ENCODE measurements at places on chromosomes 12 and 14.
A peak's percentile ranks its signal among the peaks of the same experiment; 100 is the strongest.

GRCh38 chr14:54182419-54183045 is 214.3 kb upstream of the CDKN3 start:
- H3K36me3 ChIP-seq = no peaks in the 10 kb centered on the region
- no peak for DNase-seq
- H3K27me3 ChIP-seq = no peaks in the 10 kb centered on the region
- H3K4me1 ChIP-seq = no peaks in the 10 kb centered on the region
- H3K27ac ChIP-seq = no peak overlapping the region

GRCh38 chr14:103558071-103558882 is 4.2 kb downstream of the BAG5 start:
- H3K4me1 ChIP-seq = peaks cover 19% of the 10 kb centered on the region
- H3K36me3 ChIP-seq = peaks cover 12% of the 10 kb centered on the region
- H3K27ac ChIP-seq = no peak overlapping the region

GRCh38 chr12:119989361-119989730 is 310 bp downstream of the BICDL1 start:
- no peak for DNase-seq
- H3K4me1 ChIP-seq = peaks cover 8% of the 10 kb centered on the region
- no peaks in the 10 kb centered on the region for H3K27me3 ChIP-seq
- no peaks in the 10 kb centered on the region for H3K36me3 ChIP-seq
- H3K27ac ChIP-seq = no peak overlapping the region
- H3K4me3 ChIP-seq = peak overlapping the region; percentile 67

DNA sequence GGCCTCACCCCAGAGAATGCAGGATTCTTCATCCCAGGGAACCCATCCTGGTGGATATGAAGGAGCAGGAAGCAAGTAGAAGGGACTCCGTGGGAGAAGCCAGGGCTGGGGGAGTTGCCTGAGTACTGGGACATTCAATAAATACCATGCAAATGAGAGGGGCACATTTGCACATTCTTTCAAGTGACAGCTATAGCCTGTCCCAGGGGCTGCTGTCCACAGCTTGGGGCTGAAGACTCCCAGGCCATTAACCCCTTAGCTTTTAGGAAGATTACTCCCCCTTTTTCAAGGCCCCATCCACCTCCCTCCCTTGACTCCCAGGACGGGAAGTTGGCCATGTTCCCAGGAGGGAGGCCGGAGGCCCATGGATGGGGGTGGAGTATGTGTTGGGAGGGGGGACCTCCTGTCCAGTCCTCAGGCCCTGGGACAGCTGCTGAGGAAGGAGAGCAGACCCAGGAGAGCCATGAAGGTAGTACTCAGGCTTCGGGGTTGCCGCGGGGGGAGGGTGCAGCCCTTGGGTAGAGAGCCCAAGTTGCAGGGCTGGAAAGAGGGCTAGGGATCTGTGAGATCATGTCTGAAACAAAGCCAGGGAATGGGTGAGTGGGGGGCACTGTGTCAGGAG is 974 bp upstream of the TNS2 start:
- H3K27ac ChIP-seq = peak overlapping the region; percentile 100
- H3K4me1 ChIP-seq = peaks cover 72% of the 10 kb centered on the region
- no peaks in the 10 kb centered on the region for H3K27me3 ChIP-seq

GRCh38 chr14:30191639-30192279 is 264.1 kb upstream of the PRKD1 start:
- peaks cover 36% of the 10 kb centered on the region for H3K4me1 ChIP-seq
- no peak for DNase-seq
- no peaks in the 10 kb centered on the region for H3K27me3 ChIP-seq
- H3K4me3 ChIP-seq = no peak overlapping the region

All from thoracic aorta (tissue), 2 donors.